NCI-H748 treated with DMSO at 0.1 percent for 48 hours (cell line): ENCODE measurements at places on chromosomes 3 and 15.

- DNase-seq = no peak
Observed at GRCh38 chr15:97729270-97729669, 231.2 kb upstream of the ARRDC4 start.

GRCh38 chr3:168124791-168125190 lies 29.1 kb upstream of the GOLIM4 start:
- no peak for DNase-seq

DNA sequence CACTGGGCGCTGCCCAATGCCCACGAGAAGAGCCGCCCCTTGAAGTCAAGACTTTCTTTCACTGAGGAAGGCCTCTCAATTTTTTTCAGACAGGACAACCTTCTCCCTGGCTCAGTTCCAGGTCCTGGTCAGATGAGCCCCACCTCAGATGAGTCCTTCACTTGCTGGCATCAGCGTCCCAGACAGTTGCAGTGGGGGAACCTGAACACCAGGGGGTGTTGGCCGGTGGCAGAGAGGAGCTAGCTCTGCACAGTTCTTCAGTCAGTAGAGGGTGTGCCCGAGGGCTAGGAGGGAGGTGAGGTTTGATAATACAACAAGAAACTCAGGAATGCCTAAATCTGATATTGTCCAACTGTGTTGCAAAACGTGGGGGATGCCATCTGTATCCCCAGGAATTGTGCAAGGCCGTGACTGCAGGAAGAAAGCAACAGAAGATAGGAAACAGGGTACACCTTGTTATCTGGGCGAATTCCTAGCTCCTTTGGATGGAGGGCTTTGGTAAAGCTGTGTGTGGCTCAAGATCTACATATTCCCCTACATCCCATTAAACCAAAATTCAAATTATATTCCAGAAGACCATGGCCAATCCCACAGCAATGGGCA lies 34.3 kb downstream of the CCR3 start:
- DNase-seq = no peak

GRCh38 chr15:69663982-69664381 lies 211.4 kb downstream of the RPLP1 start:
- DNase-seq = no peak

DNA sequence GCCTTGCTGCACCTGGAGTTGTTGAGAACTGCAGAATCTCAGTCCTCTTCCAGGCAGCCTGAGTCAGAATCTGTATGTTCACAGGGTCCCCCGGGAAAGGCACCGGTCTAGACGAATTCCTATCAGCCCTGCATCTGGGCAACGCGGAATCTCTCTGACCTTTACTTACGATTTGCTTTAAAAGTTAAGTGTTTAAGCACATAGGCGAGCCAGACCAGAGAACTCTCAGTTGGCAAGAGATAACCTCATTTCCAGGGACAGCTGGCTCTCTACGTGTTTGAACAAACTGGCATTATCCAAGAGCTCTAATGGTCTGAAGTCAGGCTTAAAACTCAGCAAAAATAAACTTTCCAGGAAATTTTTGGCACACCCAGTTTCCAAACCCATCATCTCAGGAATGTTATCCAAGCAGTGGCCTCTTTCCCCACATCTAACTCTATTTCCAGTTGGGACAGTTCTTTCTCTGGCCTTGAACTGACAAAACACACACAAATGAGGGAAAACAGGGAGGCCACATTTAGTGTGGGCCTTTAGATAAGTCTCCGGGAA lies 53.4 kb downstream of the HES1 start:
- DNase-seq = no peak

DNA sequence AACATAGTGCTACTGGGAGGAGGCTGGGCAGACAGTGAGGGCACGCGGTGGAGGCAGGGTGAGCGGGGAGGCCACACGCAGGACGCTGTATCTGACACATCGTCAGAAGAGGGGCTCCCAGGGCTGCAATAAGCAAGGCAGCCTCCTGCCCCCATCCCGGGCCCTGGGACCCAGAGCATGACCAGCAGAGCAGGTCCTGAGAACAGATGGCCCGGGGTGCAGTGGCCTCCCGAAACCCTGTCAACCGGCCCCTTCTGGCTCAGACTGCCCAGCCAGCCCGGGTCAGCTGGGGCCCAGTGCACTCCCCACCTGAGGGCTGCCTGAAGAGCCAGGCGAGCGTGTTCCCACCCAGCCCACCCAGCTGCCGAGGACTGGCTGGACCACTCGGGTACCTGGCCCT lies 37.4 kb downstream of the DNAJB8 start:
- no peak for DNase-seq

DNA sequence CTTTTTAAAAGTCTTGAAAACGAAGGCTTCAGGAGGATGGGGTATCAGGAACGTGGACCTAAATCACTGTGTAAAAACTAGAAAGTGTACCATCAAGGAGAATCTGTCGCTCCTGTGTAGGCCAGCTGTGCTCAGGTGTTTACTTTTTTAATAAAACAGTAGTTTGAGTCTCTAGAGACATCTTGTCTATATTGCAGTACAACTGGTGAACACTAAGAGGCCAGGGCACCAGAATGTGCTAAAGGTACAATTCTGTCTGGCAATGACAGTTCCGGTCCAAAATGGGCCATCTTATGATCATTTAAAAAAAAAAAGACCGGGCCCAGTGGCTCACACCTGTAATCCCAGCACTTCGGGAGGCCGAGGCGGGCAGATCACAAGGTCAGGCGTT lies 61.8 kb upstream of the MCF2L2 start:
- no peak for DNase-seq

DNA sequence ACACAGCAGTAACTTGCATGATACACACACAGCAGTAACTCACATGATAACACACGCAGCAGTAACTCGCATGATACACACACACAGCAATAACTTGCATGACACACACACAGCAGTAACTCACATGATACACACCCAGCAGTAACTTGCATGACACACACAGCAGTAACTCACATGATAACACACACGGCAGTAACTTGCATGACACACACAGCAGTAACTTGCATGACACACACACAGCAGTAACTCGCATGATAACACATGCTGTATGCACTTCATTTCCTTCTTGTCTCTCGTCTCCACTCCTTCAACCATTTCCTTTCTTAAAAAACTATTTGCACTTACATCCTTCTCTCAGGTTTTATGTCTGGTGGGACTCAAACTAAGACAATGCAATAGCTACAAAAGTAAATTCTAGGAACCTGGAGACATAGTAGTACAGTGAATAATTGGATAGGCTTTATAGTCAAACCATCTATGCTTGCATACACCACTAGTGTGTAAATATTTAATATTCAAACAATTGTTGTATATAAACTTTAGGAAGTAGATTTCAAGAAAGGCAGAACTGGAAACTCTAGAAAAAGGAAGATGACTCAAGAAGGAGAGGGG lies 130.8 kb downstream of the UACA start:
- DNase-seq = no peak

- no peak for DNase-seq
Observed at GRCh38 chr3:128348805-128349531, 117.7 kb downstream of the DNAJB8 start.

DNA sequence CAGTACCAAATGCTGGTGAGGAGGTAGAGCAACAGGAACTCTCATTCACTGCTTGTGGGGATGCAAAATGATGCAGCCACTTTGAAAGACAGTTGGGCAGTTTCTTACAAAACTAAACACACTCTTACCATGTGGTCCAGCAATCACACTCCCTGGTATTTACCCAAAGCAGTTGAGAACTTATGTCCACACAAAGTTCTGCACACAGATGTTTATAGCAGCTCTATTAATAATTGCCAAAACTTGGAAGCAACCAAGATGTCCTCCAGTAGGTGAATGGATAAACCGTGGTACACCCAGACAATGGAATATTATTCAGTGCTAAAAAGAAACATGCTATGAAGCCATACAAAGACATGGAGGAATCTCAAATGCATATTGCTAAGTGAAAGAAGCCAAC lies 139.1 kb upstream of the SLC6A11 start:
- DNase-seq = no peak

DNA sequence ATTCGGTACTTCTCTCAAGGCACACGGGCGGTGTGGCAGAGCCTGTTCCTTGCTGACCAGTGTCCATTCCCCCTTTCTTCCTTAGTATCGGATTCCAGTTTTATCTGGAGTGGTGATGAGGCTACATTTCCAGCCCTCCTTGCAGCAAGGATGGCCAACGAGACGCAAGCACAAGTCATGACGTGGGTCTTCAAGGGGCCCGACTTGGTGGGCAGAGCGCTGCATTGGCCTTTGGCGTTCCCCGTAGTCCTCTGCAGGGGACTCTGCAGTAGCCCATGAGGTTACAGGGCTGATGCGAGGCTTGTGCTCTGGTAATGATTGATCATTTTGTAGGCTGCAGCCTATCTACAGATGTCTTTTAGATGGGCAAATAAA lies 194.5 kb downstream of the OPA1 start:
- DNase-seq = no peak

GRCh38 chr3:188059351-188059750 lies 94.6 kb upstream of the LPP start:
- DNase-seq = no peak

DNA sequence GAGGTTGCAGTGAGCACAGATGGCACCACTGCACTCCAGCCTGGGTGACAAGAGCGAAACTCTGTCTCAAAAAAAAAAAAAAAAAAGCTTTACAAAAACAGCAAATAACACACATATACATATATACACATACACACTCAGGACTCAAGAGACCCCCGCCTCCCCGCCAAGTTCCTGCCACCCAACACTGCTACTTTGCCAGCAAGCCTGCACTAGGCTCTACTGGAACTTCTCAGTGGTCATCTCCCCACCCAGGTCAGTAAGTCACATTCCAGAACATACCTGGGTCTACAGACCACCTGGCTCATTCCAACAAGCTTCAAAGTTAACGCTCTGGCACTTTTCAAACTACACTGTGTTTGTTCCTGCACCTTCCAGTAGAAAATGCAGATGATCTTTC lies 62.3 kb downstream of the SENP2 start:
- no peak for DNase-seq

DNA sequence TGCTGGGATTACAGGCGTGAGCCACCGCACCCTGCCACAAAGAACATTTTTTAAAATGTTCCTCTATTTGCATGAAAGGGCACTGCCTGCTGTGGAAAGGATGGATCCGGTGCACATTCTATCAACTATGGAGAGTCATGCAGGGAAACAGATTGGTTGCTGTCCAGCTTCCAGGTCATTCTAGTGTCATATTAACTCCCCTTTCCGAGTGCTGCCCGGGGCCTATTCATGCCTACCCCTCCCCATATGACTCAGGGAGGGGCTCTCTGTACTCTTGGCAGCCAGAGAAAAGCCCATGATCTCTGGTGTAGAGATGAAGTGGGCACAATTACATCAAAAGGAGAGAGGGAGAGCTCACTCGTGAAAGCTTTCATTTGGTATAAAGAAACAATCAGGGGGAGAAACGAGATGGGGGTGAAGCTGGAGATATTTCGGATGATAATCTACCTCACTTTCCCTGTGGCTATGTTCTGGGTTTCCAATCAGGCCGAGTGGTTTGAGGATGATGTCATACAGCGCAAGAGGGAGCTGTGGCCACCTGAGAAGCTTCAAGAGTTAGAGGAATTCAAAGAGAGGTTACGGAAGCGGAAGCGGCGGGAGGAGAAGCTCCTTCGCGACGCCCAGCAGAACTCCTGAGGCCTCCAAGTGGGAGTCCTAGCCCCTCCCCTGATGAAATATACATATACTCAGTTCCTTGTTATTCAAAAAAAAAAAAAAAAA lies 16.1 kb upstream of the AHSG start:
- no peak for DNase-seq
